Inflammatory macrophage treated with lipopolysaccharide for 1 hour (primary cell): ENCODE measurements at places on chromosomes 12 and 14.

DNA sequence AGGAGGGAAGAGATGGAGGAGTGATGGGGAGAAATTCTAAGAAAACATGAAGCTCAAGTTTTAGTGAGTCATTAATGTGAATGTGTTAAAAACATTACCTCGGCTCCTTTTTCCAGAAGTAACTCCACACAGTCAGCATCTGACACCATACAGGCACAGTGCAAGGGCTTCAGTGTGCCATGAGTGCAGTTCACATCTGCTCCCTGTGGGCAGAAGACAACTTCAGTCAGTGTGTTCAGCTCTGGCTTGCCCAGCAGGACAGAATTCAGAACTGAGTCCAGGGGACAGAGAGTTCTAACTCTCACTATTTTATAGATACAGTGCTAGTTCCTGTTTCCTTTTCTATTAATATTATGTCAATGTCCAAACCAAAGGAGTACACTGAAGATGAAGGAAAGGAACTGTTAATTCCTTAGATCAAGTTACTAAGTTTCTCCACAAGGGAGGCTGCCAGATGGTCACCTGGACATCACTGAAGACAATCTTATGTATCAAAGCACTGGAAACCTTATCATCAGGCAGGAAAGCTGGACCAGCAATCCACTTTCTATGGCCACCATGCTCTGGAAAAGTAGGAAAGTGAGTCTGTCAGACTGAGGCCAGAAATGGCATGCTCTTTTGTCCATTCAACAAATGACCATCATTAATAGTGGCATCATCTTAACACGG is 6.1 kb downstream of the ASB8 start:
- no peak for DNase-seq

GRCh38 chr12:76313299-76313698 is 34.9 kb downstream of the BBS10 start:
- no peak for DNase-seq

- DNase-seq: no peak
Measured at GRCh38 chr12:108257004-108257403, 82.1 kb downstream of the CMKLR1 start.

GRCh38 chr14:104140463-104141331 is 2.3 kb downstream of the KIF26A start:
- no peak for DNase-seq

DNA sequence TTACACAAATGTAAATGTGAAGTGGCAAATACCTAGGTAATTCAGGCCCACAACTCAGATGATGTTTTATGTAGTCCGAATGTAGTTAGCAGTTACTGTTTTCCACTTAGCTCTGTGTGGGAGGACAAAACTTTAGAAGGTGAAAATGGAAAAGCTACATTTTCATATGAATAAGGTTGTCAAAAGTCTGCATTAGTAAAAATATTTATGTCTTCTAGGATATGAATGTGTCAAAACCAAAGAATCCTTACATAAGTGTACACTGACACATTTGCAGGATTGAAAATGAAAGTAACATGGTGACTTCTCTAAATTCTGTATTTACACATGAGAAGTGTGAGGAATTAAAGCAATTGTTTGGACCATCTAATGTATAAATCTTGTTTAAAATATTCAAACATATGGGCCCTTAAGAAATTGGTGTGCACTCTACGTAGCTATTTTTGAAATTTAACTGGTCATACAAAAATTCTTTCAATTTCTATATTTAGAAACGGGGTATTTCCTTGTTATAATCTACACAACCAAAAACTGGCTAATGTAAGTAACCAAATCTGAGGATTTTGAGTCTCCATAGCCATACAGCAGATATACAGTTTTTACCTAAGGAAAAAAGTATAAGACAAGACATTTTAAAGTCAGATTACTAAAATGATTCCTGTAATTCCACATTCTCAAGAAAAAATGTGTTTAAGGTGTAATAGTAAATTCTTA is 5.4 kb downstream of the CDKN1B start:
- DNase-seq: peak; percentile 55

DNA sequence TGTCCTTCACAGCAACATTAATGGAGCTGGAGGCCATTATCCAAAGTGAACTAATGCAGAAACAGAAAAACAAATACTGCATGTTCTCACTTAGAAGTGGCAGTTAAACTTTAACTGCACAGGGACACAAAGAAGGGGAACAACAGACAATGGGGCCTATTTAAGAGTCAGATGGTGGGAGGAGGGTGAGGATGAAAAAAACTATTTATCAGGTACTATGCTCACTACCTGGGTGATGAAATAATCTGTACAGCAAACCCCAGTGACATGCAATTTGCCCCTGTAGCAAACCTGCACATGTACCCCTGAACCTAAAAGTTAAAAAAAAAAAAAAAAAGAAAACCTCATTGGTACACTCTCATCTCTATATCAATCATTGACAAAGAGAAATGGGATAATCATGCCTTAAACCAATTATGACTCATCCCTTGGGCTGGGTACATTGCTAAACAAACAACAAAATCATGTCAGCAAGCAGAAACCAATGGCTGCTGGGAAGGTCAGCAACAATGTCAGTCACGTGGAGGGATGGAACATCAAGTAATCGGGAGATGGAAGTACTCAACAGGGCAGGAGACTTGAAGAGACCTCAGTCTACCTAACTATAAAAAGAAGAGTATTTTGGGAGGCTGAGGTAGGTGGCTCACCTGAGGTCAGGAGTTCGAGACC is 479.2 kb downstream of the RMST start:
- DNase-seq: no peak

DNA sequence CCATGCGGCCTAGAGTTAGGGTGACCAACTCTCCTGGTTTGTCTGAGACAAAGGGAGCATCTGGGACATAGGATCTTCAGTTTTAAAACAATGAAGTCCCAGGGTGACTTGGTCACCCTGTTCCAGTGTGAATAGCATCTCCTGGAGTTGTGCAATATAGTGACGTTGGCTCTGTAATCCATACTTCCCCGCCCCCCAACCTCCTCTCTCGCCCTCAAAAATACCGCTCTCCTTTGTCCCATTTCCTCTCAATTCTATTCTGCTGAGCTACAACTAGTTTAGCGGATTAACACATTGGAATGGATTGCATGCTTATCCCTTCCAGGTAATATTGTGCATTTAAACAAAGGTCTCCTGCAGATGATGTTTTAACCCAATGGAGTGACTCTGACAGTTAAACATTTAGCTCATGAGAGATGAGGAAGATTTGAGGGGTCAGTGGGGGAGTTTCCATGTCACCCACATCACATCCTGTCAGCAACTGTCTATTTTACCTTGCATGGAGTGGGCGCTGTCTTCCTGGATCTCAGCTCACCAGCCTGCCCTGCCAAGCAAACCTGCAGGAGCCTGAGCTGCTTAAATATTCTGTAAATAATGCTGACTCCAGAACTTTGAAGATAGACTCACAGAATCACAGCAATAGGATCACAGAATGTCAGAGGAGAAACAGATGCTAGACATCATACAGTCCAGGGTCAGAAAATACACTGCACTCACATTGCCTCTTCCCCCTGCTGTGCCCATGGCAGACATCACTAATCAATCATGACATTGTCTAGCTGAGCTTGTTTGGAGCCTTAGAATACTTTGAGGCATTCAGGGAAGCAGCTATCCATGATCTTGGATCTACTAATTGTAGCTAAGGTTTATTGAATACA is 43.0 kb downstream of the MAP1LC3B2 start:
- no peak for DNase-seq

- peak; percentile 96 for DNase-seq
Measured at GRCh38 chr12:89166525-89166934, 185.8 kb downstream of the DUSP6 start.

DNA sequence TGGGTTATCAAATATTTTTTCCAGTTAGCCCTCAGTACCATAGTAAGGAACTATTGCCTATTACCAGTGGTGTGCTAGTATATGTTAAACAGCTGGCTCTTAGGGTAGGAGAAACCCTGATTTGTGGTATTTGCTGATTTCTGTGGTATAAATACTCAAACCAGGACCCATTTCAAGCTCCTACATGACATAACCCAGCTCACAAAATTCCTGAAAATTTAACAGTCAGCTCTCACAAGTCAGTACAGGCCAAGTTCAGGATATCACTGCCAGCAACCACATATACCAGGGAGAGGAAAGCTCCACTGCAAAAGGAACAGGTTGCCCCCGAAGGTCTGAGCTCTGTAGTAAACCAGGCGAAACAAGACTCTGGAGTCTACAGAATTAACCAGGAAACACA is 315.3 kb downstream of the NOVA1 start:
- no peak for DNase-seq

- no peak for DNase-seq
Measured at GRCh38 chr14:95695913-95696312, 9.7 kb downstream of the TCL1B start.

GRCh38 chr12:55392032-55392795 is 8.1 kb upstream of the OR6C65 start:
- no peak for DNase-seq

DNA sequence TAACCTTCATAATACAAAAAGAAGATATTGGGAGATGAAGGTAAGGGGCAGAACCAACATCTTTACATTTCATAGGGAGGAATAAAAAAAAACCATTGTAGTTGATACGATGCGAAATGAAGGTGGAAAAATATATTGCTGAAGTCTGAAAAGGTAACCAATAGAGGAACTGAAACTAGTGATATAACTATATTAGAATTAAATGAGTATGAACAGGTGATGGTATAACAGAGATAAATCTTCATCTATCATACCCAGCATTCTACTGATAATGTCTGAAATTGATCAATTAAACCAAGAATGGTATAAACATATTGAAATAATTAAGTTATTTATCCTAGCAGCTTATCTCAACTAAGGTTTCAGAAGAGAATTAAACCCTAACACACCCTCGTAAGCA is 332.1 kb downstream of the NELL2 start:
- no peak for DNase-seq

DNA sequence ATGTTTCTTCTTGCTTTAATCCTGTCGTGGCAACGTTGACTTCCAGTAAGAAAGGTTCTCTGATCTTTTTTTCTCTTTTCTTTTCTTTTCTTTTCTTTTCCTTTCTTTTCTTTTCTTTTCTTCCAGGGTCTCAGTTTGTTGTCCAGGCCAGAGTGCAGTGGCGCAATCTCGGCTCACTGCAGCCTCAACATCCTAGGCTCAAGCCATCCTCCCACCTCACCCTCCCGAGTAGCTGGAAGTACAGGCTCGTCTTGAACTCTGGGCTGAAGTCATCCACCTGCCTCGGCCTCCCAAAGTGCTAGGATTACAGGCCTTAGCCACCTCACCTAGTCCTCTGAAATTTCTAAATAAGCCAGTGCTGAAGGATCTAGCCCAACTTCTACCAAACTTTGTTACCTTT is 1.3 kb upstream of the MAP3K9 start:
- no peak for DNase-seq

DNA sequence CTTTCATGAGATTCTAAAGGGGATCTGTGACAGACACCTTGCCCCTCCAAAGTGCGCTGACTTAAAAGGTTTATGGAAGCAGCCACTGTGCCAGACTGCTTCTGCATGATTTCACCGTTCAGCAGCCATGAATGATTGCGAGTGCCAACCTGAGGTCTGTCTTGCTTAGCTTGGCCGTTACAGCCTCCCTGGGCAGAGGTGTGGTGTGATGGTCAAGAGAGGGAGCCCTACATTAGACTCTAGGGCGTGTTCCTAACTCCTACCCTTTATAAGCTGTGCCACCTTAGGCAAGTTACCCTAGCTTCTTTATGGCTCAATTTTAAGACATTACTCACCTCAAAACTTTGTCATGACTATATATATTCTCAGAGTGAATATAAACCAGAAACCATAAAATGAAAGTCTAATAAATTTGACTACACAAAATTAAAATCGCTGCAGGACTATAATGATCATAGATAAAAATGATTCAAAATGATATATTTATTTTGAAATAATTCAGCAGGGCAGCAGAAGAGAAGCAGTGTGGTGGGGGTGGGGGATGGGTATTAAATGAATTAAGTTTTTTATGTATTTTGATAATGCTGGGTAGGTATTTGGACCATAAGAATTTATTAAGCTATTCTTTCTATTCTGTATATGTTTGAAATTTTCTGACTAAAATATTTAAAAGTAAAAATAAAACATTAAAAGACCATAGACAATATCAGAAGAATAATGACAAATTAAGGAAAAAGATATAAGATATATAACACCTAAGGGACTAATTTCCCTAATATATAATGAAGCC is 47.7 kb upstream of the MBIP start:
- no peak for DNase-seq

DNA sequence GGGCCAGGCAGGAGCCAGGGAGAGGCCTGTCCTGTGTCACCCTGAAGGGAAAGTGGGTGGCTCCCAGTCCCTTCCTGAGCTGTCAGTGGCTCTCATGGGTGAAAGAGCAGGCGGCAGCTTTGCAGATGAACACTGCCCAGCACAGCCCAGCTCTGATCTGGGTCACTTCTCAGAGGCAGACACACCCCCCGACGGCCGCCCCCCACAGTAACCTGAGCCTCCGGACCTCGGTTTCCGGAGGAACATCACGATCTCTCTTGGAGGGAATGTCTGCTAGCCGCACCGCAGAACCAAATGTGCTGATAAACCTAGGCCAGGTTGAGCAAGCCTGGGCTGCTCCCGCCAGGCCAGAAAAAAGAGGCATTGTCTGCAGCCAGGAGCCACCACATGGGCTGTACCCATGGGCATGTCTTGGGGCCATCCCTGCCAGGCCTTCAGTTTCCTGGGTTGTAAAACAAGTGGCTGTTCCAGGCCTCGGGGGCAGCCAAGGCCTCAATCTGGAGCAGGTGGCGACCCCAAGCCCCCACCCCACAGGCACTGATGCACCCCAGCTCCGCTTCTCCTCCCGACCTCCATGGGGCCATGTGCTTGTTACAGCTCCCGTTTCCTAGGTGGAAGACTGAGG is 57.6 kb downstream of the NCOR2 start:
- no peak for DNase-seq

DNA sequence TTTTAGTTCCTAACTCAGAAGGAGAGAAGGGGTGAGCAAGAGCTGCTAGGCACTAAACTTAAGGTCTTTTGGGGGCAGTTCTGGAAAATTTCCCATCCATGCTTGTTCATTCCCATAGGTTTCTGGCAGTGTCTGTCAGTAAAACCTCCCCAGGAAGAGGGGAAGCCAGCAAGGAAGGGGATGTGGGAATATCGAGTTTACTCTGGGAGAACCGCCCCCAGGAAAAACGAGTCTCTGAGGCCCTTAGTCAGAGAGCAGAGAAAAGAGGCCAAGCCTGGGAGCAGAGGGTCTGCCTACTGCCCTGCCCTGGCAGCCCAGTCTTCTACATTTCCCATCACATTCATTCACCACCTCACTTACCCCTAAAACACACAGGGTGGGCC is 55.9 kb downstream of the TMCC3 start:
- no peak for DNase-seq
